GOT3 (cell line): ENCODE measurements at places on chromosomes 16 and 17.

- no peak for DNase-seq
Measured at GRCh38 chr17:78617511-78618061, 40.4 kb upstream of the DNAH17 start.

- DNase-seq, result no peak
Measured at GRCh38 chr17:36592716-36593321, 1.1 kb downstream of the DHRS11 start.

DNA sequence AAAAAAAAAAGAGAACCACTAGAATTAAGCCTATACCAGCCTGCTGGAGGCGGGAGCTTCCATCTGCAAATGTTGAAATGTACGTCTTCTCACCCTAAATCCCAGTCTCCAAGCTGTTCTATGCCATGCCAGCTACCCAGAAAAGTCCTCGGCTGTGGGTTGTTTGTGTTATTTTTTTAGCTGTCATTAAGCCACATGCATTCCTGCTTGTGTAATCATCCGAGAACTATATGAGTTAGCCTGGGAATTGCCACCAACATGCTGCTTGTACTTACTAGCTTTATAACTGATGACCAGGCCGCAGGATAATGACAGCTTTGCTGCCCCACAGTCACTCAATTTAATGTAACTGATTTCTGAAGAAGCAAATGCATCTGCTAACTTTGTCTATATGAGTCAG lies 313.9 kb upstream of the SALL1 start:
- DNase-seq, result no peak

GRCh38 chr17:67466251-67466796 lies 89.2 kb downstream of the PITPNC1 start:
- DNase-seq, result no peak

DNA sequence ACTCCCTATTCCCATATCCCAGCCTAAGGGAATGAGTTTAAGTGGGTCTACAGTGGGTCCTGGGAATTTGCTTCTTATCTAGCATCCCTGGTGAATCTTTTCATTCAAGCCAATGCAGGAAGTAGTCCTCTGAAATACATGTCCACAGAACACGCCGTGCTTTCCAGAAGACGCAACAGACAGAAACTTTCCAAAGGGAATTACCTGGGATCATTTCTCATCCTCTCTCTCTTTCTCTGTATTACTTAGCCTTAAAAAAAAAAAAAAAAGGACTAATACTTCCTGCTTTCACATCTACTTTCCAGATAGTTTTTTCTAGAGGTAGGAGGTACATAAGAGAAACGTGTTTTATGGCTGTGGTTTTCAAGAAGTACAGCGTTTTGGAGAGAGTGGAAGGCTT lies 499.0 kb downstream of the MAF start:
- no peak for DNase-seq

- peak; percentile 16 for DNase-seq
Measured at GRCh38 chr17:44909681-44910144, 5.6 kb downstream of the GFAP start.

- DNase-seq, result peak; percentile 77
Measured at GRCh38 chr17:50027172-50027880, 28.6 kb upstream of the ITGA3 start.

GRCh38 chr17:76547183-76547641 lies 7.4 kb downstream of the PRCD start:
- no peak for DNase-seq

GRCh38 chr17:40061609-40062038 lies 1.1 kb upstream of the THRA start:
- DNase-seq, result no peak

GRCh38 chr16:14148569-14148968 lies 77.5 kb downstream of the MRTFB start:
- no peak for DNase-seq

- no peak for DNase-seq
Measured at GRCh38 chr17:71942626-71943025, 178.2 kb upstream of the SOX9 start.

DNA sequence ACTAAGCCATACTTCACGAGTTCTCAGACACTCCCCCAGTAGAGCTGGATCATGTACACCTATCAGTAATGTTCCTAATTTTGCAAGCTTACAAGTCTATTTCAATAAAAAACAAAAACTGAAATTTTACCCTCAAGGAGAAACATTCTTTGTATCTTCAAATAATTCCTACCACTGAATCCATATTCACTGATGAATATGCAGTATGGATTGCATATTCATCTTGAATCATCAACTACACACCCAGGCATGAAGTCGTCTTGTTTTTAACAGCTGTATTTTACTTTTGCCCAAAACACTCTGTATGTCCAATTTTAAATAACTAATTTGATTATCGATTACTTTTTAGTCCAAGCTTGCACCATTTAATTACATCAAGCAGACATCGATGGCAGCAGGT lies 31.8 kb downstream of the ZDHHC7 start:
- DNase-seq, result no peak

- no peak for DNase-seq
Measured at GRCh38 chr17:51056813-51057510, 63.7 kb downstream of the SPAG9 start.

- no peak for DNase-seq
Measured at GRCh38 chr16:77738706-77739558, 16.6 kb downstream of the NUDT7 start.

DNA sequence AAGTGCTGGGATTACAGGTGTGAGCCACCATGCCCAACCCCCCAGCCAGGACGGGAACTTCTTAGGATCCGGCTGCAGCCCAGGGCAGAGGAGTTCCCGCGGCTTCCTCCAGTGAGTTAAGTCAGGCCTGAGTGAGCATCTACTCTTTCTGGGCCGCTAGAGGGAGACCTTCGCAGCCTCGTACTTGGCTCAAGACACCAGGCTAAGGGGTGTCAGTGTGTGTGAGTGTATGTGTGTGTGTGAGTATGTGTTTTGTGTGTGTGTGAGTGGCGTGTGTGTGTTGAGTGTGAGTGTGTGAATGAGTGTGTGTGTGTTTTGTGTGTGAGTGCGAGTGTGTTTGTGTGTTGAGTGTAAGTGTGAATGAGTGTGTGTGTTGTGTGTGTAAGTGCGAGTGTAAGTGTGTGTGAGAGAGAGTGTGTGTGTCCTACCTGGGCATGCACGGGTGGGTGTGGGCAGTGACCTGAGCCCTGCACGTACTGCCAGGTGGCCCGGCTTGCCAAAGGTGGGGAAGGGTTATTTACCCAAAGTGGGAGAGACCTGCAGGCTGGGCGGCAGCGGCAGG lies 58.5 kb downstream of the TMEM235 start:
- peak; percentile 45 for DNase-seq

- no peak for DNase-seq
Measured at GRCh38 chr16:73299346-73299745, 251.4 kb upstream of the ZFHX3 start.

DNA sequence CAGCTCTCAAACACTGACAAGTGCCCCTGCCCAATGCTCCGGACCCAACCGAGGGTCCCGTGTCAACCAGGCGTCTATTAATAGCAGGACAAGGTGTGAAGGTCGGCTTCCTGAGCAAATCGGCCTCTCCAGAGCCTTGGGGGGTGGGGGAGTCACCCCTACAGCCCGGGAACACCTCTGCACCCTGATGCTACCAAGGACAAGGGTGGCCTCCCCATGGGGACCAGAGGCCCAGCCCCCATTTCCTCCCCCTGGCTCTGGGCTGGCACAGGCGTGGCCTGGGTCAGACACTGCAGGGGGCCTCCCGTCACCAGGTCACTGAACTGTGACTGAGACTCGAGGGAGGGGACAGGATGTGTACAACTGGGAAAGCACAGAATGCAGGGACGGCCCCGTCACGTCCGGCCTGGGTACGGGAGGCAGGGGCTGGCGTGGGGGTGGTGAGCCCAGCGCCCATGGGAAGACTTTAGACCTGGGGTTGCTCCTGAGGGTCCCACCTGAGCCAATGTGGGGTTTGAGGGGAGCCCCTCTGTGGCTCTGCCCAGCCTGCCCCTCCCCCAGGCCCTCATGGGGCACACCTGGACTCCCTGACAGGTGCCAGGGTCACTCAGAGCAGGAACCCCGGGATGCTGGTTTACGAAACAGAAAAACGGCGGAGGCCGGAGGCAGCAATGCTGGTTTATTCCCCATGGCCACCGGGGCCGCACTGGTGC lies 579 bp upstream of the CYBA start:
- DNase-seq, result no peak

- no peak for DNase-seq
Measured at GRCh38 chr17:81397314-81398175, 2.3 kb downstream of the BAHCC1 start.

- no peak for DNase-seq
Measured at GRCh38 chr17:52106072-52106471, 52.4 kb downstream of the CA10 start.

DNA sequence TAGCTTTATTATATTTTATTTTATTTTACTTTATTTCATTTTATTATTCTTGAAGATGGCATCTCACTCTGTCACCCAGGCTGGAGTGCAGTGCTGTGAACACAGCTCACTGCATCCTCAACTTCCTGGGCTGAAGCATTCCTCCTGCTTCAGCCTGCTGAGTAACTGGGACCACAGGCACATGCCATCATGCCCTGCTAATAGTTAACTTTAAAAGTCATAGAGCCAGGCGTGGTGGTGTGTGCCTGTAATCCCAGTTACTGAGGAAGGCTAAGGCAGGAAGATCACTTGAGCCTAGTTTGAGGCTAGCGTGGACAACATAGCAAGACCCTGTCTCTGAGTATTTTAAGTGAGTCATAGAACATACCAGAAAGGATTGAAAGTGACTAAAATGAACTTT lies 38.7 kb downstream of the ESRP2 start:
- DNase-seq, result no peak

GRCh38 chr17:68429881-68430280 lies 27.4 kb downstream of the WIPI1 start:
- no peak for DNase-seq

DNA sequence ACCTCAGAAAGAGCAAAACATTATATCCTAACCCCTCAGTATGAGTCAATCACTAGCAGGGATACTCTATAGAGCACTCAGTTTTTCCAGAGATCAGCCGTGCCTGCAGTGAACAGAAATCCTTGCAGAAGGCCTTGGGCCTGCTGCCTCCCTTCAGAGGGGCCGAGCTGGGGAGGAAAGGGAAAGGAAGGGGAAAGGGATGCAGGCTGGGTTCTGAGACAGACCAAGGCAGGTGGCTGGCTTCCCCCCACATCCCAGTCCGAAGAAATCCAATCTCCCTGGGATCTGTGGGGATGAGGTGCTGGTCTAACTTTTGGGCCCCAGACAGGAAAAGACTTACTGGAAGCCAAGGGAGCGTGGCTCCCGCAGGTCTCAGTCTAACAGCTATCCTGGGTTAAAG lies 25.3 kb downstream of the SRL start:
- no peak for DNase-seq

GRCh38 chr16:31458073-31458843 lies 1.0 kb upstream of the ARMC5 start:
- DNase-seq, result no peak

DNA sequence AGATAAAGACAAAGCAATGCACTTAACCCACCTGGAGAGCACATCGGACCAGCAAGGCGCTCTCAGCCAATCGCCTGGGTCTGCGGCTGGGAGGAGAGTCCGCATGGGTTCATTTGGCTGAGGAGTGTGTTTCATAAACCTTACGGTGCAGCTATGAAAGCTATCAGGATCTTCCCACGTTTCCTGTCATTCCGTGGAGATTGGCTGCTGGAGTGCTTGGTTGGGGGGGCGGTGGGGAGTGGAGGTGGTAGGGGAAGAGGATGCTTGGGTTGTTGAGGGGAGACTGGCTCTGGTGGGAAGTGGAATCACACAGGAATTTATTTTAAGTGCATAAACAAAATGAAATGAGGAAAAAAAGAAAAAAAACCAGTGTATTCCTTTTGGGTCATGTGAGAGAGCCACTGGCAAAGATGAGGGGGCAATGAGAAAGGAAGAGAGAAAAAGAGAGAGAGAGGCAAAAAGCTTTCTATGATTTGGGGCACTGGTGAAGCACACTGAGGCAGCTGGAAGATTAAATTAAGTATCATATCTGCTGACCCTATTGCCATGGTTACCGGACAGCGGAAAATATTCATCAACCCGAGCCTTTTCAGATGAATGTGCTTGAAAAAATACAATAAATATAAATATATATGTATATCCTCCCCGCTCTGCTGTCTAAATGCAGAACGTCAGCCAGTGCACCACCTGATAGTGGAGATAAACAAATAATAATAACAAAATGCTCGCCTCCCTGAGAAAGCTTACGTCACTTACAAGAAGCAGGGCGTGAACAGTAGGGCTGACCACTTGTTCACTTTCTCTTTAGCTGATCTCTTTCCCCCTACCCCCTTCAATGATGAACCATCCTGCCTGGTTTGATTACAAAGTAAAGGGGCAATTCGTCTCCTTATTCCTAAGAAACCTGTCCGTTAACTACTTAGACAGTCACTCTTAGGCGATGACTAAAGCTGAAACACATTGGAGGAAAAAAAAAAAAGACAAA lies 457.0 kb upstream of the ZFHX3 start:
- DNase-seq, result no peak

DNA sequence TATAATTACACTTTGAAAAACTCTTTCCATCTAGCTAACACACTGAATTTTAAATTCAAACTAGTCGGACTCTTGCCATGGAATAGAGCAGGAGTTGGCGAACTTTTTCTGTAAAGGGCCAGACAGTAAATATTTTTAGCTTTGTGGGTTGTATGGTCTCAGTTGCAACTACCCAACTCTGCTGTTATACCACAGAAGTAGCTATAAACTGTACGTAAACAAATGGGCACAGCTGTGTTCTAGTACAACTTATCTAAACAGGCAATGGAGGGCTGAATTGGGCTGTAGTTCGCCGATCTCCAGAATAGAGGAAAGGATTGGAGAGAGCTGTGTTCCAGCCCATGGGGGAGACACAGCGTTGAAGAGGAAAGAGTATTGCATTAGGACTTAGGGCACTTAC lies 8.7 kb downstream of the CNTROB start:
- no peak for DNase-seq

DNA sequence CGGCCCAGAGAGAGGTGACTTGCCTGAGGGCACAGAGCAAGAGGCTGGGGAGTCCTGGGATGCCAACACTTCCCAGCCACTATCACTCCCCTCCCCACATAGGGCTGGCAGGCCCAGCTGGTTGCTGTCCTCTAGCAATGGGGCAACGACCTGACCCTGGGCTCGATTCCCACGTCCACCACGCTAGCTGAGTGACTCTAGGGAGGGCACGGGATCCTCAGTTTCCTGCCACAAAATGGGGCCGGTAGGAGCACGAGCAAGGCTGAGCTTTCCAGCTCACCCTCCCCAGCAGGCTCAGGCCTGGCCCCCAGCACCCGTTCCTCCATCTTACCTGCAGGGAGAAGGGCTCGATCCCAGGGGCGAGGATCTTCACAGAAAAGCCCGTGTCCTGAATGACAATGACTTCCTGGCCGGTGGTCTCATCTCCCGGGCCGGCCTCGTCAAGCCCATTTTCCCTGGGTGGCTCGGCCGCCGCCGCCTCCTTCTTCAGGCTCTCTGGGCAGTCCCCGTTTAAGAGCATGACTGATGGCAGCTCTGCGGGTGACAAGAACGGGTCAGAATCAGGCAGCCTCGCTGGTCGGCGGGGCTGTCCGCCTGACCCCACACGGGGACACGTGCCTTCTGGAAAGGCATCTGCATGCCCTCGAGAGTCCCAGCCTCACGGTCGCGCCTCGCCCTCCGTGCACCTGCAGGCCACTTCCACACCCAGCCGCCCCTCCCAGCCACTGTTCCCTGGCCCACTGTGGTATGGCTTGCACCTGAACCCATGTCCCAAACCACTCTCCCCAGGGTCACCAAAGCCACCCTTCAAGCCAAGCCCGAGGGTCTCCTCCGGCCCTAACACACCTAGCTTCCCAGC lies 7.3 kb downstream of the CLUH start:
- no peak for DNase-seq
